ENCODE measurements at places on chromosomes 1 and 21. TPM values are rescaled to one million over a fixed set of nuclear protein-coding genes. Genes with fewer than 3 reads are reported as not detected.

GRCh38 chr1:119285482-119285881 is 83.1 kb upstream of the HAO2 start:
- peak; percentile 84 for DNase-seq

DNA sequence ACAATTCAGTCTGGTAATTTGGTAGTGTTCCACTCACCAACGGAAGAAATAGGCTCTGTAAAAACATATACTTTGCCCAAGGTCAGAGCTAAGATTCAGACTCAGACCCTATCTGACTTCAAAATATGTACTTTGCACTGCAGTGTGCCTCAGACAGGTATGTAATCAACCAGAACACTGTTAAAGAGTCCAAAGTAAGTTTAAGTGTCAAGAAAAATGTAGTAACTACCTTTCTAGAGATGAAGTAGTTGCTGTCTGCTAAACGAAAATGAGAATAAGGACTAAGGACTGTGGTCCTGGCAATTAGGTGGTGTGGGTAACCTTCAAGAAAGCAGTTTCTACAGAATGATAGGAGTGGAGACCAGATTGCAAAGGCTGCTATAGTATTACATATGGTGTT is 61.1 kb downstream of the RPAP2 start:
- no peak for DNase-seq

GRCh38 chr1:28878796-28879195 is 35.6 kb upstream of the EPB41 start:
- no peak for DNase-seq

Gene KRTAP21-2
- not detected for total RNA-seq

GRCh38 chr1:226541631-226542622 is 6.6 kb upstream of the STUM start:
- no peak for DNase-seq

DNA sequence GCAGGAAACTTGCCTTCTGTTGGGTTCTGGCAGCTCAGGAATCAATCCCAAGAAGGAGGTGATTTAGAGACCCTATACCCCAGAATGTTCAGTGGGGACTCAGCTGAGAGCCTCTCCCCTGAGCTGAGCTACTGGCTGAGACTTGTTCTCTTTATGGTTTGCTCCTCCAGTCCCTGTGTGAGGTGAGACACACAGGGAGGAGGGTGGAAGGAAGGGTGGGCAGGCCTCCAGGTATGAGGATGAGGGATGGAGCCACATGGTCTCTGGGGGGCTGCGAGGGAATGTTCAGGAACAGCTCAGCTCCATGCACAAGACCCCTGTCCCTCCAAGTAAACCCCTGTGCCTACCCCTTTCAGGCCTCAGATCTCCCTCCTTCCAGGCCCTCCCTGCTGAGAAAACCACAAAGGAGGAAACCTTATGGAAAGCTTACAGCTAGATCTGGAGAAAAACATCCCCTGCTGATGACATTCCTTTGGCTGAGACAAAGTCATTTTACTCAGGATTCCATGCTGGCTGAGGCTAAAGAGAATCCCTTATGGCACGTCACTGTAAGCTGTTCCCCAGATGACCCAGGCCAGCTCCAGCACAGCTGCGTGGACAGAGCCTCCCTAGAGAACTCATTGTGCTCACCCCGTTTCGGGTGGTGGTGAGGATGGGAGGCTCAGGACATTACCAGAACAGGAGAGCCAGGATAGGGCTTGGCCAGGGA is 91.5 kb upstream of the IPO9 start:
- DNase-seq: peak; percentile 89

Gene TSPAN1
- 1.1 TPM for total RNA-seq
